ENCODE measurements at places on chromosomes 16 and 17. TPM values are rescaled to one million over a fixed set of nuclear protein-coding genes. Genes with fewer than 3 reads are reported as not detected.

GRCh38 chr17:1367351-1367745 lies 32.7 kb downstream of the YWHAE start:
- no peak for DNase-seq

- no peak for DNase-seq
Measured at GRCh38 chr17:1447052-1447451, 9.0 kb downstream of the CRK start.

The OTOP3 gene
- not detected for total RNA-seq

GRCh38 chr16:17465460-17465859 lies 5.3 kb downstream of the XYLT1 start:
- DNase-seq = no peak

GRCh38 chr16:74094514-74094913 lies 202.1 kb upstream of the PSMD7 start:
- no peak for DNase-seq

The CBFA2T3 gene
- 0.86 TPM for total RNA-seq

- DNase-seq = no peak
Measured at GRCh38 chr17:55673743-55674506, 48.7 kb downstream of the TMEM100 start.

DNA sequence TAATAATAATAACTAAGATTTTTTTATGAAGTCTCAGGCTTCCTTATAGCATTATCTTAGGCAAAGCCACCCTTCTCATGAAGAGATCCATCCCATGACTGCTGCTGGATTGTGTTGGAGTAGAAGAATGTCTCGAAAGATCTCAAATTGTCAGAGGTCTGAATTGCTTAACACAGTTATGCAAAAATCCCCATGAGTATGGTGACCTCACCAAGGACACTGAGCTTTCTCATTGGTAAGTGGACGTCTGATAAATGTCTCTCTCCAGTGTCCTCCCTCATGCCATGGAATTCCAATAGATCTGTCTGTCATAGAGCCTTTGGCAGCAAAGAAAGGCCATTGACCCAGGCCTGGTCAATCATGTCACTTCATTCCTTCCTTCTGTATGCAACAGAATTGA lies 264.5 kb downstream of the CDH11 start:
- no peak for DNase-seq

- DNase-seq = no peak
Measured at GRCh38 chr17:37772982-37773381, 28.1 kb upstream of the HNF1B start.

GRCh38 chr16:48057048-48057447 lies 98.7 kb downstream of the ABCC12 start:
- no peak for DNase-seq

The COPZ2 gene
- total RNA-seq = 2.6 TPM

The FOXN1 gene
- not detected for total RNA-seq

GRCh38 chr17:57987581-57988300 lies at the start of gene VEZF1:
Gene VEZF1 (minus strand): TSS chr17:57988254. CDS start chr17:57988111, 143 bp downstream.
- DNase-seq = no peak

- no peak for DNase-seq
Measured at GRCh38 chr16:57735755-57736418, at the start of gene KATNB1. Gene KATNB1 (plus strand): TSS chr16:57735770. CDS start chr16:57737244, 1,474 bp downstream.

The TOM1L1 gene
- total RNA-seq = 81.2 TPM

- peak; percentile 86 for DNase-seq
Measured at GRCh38 chr16:80027007-80027965, 426.7 kb upstream of the MAF start.

DNA sequence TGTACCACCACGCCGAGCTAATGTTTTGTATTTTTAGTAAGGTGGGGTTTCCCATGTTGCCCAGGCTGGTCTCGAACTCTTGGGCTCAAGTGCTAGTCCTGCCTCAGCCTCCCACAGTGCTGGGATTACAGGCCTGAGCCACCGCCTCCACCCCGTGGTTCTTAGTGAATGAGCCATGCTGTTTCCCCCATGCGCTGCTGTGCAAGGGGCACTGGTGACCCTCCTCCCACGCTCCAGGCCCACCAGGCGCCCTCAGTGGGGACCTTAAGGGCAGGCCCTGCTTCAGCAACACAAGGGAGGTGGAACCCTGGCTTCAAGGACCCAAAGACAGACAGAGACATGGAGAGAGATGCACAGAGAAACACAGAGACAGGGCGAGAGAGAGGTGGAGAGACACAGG lies 15.4 kb upstream of the NUDT16L1 start:
- no peak for DNase-seq
